GM12892 (cell line): ENCODE measurements at places on chromosomes 13 and 19.

DNA sequence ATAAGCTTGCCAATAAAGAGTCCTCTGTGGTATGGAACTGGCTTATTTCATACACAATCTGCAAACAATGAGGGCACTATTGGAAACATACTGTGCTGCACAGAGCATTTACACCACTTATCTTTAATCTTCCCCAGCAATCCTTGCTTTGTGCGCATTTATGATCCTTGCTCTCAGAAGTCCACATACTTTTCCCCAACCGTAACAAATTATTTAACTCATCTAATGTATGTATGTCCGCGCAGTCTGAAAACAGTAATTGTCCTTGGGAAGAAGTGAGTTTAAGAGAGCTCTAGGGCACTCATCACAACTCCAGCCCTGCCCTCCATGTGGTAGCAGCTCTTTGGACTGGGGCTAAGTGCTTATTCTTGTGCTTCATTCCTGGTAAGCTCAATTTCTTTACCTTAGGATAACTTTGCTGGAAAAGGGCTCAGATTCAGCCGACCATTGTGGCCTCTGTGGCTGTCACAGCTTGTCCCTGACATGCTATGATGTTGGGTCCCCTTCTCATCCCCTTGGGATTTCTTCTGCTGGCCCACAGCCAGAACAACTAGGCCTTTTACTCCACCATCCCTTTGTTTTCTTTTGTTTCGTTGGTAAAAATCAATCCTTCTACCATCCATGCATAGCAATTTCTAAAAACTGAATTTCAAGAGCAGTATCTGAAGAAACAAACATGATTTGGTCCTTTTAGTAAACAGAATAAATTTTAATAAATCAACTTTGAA lies 152.7 kb downstream of the TNFRSF19 start:
- DNase-seq: no peak

GRCh38 chr13:106486287-106486686 lies 49.2 kb downstream of the EFNB2 start:
- no peak for DNase-seq

DNA sequence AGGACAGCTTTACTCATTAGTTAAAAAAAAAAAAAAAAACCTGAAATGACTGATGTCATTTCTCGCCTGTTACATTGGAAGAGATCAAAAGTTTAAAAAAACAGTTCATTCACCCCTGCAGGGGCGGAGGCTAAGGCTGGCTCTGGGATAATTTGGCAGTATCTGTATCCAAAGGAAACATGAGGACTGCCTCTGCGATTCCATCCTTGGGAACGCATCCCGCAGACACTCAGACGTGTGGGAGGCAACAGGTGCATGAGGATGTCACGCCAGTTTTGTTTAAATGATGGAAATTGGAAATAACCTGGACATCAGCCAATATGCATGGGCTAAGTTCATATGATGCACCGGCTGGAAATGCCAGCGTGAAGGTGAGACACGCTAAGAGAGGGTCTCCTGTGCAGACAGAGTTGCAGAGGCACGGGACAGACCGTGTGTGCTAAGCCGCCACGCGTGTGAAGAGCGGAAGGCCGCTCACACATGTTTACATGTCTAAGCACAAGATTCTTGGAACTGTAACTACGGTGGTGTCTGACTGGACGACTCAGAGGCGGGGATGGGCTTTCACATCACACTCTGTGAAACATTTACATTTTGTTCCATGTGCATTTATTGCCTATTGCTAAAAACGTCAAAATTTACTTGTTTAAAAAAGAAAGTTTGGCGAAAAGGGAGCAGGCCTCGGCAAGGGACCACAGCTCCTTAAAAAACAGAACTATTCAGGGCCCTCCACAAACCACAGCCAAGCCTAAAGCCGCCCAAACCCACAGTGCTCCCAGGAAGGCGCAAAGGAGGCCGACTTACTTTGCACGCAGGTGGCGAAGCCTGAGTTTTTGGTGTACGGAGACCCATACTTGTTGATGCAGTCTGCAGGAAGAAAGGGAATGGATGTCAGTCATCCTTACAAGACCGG lies 17.9 kb downstream of the GAS6 start:
- no peak for DNase-seq

GRCh38 chr19:10422846-10423245 lies 2.5 kb downstream of the PDE4A start:
- no peak for DNase-seq

DNA sequence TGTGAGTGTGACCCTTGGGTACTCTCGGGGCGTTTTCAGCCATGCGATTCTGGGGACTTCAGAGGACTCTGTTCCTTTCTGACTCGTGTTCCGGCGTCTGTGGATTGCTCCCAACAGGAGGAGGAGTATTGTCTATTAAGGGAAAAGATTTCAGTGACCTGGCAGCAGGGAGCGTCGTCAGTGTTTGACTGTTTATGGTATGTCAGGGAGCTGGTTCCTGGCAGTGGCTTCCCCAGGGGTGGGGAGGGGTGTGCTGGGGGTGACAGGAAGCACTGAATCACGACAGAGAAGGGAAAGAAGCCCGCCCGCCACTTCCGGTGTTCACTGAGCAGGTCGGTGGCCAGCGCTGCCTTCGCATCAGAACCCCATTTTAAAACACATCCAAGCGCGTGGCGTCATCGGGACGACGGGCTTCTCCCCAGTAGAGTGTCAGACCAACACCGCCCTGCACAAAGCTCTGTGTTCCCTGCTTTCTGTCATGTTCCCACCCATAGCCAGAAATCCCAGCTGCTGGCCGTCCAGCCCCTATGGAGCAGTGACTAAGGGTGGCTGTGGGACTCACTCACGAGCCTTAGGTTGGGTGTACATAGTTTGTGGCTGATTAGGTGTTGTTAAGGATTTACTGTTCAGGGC lies 33.8 kb downstream of the COL4A2 start:
- DNase-seq: no peak

- no peak for DNase-seq
These were observed 34.2 kb downstream of the MBNL2 start for GRCh38 chr13:97256343-97256783.

DNA sequence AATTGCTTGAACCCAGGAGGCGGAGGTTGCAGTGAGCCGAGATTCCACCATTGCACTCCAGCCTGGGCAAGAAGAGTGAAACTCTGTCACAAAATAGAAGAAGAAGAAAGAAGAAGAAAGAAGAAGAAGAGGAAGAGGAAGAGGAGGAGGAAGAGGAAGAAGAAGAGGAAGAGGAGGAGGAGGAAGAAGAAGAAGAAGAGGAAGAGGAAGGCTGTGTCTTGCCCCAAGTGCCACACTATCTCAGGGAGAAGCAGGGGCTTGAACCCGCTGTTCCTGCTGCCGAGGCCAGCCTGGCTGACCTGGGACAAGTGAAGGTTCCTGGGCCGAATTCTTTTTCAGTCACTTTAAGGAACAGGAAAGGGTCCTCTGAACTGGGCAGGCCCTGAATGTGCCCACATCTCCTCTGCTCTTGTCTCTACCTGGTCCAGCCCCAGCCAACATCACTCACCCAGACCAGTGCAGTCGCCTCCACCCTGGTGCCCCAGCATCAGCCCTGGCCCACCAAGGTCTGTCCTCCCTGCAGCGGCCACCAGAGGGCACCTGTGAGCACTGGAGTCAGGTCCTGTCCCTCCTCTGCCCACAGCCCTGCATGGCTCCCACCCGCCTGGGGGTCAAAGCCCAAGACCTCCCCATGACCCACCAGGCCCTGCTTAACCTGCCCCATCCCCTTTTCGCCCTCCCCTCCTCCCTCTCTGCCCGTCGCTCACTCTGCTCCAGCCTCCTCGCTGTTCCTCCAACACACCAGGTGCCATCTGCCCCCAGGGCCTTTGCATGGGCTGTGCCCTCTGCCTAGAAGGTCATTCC lies 20.0 kb downstream of the TICAM1 start:
- peak; percentile 84 for DNase-seq

DNA sequence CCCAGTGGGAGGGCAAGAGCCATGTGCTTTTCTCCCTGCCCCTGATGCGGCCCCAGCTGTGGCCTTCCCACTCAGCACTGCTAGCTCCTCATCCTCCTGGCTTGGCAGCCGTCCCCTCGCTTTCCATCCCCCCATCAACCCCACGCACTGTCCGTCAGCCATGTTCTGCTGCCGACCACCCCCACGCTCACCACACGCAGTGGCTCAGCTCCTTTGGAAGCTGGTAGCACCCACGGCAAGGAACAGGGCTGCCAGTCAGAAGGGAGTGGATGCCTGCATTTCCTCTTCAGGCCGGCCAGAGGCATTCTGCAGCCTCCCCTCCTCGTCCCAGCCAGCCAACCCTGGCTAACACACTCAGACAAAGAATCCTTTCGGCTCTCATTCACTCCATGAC lies 6.3 kb downstream of the CALM3 start:
- DNase-seq: no peak

DNA sequence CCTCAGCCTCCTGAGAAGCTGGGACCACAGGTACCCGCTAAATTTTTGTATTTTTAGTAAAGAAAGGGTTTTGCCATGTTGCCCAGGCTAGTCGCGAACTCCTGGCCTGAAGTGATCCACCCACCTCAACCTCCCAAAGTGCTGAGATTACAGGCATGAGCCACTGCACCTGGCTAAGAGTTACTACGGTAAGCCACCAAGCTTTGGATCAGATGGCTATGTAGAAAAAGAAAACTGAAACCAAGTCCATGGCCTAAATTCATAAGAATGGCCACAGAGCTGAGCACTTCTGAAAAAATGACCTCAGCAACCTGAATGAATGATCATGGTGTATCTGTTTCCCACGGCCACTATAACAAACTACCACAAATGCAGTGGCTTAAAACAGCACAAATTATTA lies 9.4 kb downstream of the OPA3 start:
- DNase-seq: no peak

- no peak for DNase-seq
These were observed 133.3 kb downstream of the RGCC start for GRCh38 chr13:41590643-41591042.

GRCh38 chr13:106110241-106110855 lies 425.1 kb downstream of the EFNB2 start:
- no peak for DNase-seq

GRCh38 chr13:108741930-108742329 lies 112.5 kb downstream of the MYO16 start:
- DNase-seq: no peak

GRCh38 chr13:110055089-110055488 lies 251.9 kb downstream of the COL4A1 start:
- DNase-seq: no peak

DNA sequence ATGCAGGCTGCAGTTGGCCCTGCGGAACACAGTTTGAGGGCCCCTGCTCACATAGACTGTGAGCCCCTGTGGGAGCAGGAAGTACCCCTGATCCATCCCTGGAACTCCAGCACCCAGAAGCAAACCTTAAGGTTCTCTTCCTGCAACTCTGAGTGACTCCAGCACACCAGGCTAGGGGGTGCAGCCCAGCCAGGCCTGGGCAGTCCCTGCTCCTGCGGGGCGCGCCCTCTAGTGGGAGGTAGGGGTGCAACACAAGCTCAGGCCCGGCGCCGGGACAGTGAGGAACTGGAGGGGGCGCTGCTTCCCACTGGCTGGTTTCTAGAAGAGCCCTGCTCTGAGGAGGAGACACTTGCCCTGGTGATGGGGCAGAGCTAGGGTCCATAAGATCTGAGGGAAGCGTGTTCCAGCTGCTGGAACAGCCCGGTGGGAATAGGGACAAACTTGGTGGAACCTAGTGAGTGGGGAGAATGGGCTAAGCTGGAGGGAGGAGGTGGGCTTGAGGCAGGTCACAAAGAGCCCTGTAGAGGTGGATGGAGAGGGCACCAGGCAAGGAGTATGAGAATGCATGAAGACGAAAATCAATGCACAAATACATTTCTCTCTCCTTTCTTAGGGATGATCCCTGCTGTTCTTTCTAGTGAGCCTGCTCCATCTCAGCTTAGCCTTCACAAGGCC lies 5.0 kb downstream of the ZSCAN5A start:
- DNase-seq: peak; percentile 44

DNA sequence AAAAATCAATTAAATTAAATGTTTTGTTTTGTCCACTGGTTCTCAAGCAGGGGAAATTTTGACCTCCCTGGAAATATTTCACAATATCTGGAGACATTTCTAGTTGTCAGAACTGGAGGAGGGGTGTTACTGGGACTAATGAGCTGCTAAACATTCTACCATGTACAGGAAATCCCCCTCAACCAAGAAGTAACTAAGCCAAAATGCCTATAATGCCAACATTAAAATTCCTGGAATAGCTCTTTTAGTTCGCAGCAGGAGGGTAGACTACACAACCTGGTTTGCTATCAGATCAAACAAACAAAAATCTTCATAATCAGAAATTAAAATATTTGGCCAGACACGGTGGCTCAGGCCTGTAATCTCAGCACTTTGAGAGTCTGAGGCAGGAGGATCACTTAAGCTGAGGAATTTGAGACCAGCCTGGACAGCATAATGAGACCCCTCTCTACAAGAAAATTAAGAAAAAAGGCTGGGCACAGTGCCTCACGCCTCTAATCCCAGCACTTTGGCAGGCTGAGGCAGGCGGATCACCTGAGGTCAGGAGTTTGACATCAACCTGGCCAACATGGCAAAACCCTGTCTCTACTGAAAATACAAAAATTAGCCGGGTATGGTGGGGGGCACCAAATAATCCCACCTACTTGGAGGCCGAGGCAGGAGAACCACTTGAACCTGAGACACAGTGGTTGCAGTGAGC lies 13.7 kb upstream of the SMARCA4 start:
- no peak for DNase-seq

DNA sequence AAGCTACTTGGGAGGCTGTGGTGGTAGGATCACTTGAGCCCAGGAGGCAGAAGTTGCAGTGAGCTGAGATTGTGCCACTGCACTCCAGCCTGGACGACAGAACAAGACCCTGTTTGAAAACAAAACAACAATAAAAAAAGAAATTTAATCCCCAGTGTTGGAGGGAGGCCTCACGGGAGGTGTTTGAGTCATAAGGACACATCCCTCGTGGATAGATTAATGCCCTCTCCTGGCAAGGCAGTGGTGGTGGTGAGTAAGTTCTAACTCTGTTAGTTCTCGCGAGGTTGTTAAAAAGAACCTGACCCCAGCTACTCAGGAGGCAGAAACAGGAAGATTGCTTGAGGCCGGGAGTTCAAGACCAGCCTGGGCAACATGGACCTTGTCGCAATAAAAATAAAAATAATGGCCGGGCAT lies 27.6 kb upstream of the SIN3B start:
- no peak for DNase-seq

DNA sequence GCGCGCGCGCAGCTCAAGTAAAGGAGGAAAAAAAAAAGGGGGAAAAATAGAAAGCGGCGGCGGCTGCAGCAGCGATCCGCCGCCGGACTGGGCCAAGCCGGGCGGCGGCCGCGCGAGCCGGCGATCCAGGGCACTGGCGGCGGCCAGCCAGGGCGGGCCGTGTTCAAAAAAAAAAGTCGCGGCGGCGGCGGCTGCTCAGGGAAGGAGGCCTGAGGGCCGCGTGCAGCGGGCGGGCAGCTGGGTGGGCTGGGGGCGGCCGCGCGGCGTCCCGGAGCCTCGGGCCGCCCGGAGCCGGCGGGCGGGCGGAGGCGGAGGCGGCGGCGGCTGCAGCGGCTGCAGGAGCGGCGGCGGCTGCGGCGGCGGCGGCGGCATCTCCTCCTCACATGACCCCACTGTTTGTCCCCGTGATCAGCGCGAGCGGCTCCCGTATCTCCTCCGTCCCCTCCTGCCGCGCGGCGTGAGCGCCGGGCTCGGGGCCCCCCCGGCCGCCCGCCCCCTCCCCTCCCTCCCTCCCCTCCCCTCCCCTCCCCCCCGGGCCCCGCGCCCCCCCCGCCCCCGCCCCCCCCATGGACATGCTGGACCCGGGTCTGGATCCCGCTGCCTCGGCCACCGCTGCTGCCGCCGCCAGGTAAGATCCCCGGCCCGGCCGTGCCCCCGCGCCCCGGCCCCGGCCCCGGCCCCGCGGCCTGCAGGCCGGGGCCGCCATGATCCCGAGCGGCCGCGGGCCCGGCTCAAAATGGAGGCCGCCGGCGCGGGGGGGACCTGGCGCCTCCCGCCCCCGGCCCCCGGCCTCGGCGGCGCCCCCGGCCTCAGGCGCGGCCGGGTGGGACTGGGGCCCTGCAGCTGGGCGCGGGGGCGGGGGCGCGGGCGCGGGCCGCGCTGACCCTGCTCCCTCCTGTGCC lies at the start of gene USF2:
TSS of gene USF2 (plus strand) at position 427 of the 902 bp plus-strand sequence. CDS start at position 567, 140 bp downstream.
- DNase-seq: peak; percentile 69
